ENCODE measurements at places on chromosomes 11 and 22.
A peak's percentile ranks its signal among the peaks of the same experiment; 100 is the strongest.

- DNase-seq, result no peak
These were observed 5.2 kb downstream of the NDUFV1 start for GRCh38 chr11:67611704-67612587.

DNA sequence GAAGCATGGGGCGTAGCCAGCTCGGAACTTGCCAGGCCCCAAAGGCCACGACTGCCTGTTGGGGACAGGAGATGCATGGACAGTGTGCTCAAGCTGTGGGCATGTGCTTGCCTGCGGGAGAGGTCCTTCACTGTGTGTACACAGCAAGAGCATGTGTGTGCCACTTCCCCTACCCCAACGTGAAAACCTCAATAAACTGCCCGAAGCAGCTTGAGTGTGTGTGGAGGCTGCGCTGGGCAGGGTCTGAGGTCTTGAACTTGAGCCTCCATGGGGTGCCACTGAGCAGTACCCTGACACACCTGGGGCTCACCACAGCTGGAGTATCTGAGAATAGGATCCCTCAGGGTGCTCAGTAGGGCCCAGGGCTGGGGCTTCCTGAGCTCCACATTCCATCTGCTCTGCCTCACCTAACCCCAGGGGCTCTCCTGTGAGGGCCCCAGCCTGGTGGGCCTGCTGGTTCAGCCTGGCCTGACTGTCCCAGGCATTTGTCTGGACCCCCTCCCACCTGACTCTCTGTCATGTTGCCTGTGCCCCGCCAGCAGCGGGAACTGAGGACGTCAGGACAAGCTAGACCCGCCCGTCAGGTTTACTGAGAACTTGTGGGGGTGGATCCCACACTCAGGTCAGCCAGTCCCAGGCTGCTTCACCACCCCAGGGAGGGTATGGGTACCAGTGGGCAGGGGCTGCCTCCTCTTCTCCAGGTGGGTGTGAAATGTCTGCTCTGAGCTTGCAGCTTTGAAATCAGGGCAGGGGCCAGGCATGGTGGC is 3.2 kb downstream of the RASSF7 start:
- DNase-seq, result no peak

GRCh38 chr11:91433284-91434010 is 791.2 kb upstream of the FAT3 start:
- DNase-seq, result no peak

- DNase-seq, result peak; percentile 58
These were observed 88.3 kb downstream of the EFCAB6 start for GRCh38 chr22:43723816-43724215.
